Activated T-cell treated with anti-CD3 and anti-CD28 coated beads for 1 hour (primary cell): ENCODE measurements at places on chromosomes 5 and 9.

DNA sequence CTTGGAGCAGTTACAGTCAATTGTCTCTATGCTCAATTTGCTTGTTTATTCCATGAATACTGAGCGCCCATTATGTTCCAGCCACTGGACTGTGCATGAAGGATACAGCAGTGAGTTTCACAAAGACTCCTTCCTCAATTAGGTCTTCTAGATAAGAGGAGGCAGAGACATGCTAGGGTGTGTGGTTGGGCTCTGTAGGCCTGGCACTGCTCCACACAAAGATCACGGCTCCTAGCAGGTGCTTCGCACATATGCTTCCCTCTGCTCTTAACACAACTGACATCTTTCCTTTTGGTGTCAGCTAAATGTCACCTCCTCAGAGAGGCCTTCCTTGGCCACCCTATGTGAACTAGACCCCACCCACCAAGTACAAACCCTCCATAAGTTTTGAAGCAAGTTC is 10.9 kb downstream of the IL12B start:
- no peak for DNase-seq

DNA sequence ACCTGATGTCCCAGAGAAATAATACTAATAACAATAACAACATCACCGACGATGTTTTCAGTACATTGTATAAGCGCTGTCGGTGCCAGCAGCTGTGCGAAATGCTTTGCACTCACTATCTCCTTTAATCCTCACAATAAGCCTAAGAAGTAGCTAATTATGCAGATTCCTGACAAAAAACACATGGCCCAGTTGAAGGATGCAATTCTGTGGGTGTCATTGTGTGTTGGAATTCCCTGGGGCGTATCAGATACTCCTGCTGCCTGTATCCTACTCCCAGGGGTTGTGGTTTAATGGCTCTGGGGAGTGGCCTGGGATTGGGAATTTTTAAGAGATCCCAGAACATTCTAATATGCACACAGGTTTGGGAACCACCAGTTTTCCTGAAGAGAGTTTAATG is 154.0 kb downstream of the RGS3 start:
- no peak for DNase-seq

- DNase-seq = no peak
These were observed 115.0 kb upstream of the CACNA1B start for GRCh38 chr9:137762414-137763061.

- peak; percentile 52 for DNase-seq
These were observed 2.7 kb downstream of the GCNT4 start for GRCh38 chr5:75049456-75050351.

- DNase-seq = no peak
These were observed 25.2 kb downstream of the ZCCHC9 start for GRCh38 chr5:81326554-81326953.

GRCh38 chr9:87157366-87158031 is 210.2 kb upstream of the GAS1 start:
- DNase-seq = no peak

DNA sequence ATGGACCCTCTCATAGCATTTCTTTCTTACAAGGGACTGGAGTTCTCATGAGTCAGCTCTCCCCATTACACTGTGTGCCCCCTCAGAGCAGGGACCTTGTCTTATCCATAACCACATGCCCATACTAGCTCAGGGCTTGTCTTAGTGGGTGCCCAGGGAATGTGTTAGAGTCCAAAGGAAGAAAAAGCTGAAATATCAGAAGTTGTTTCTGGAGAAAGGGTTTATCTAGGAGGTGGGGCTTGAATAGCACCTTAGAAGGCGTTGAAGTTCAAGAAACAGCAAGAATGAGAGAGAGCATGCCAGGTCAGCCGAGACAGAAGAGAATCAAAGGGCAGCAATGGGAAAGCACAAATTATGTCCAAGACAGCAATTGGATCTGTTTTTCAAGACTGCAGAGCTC is 109.4 kb downstream of the TTLL11 start:
- DNase-seq = no peak

DNA sequence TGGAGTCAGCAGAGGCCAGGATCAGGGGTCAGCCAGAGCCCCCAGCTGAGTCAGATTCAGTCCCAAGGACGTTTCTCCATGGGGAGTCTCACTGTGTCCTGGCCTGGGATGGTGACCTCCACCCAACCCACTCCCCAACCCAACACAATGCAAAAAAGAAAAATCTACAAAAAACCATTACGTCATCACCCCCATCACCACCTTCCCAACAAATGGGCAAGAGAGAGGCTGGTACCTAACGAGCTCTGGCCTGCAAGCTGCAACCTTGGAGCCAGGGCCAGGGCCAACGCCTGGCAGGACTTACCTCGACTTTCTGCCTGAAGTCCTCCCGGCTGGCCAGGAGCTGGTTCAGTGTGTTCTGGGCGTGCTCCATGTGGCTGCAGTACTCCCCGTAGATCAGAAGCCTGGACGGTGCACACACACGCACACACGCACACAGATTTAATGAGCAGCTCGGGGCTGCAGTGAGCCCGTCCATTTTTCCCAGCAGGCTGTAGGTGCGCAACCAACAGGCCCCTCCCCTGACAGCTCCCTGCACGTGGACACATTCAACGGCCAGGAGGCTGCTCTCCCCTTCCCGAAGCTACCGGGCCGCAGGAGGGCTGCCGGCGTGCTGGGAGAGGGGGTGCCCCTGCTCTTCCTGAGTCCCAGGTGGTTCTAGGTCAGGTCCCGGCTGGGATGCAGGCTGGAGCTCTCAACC is 59.4 kb upstream of the SARDH start:
- no peak for DNase-seq

DNA sequence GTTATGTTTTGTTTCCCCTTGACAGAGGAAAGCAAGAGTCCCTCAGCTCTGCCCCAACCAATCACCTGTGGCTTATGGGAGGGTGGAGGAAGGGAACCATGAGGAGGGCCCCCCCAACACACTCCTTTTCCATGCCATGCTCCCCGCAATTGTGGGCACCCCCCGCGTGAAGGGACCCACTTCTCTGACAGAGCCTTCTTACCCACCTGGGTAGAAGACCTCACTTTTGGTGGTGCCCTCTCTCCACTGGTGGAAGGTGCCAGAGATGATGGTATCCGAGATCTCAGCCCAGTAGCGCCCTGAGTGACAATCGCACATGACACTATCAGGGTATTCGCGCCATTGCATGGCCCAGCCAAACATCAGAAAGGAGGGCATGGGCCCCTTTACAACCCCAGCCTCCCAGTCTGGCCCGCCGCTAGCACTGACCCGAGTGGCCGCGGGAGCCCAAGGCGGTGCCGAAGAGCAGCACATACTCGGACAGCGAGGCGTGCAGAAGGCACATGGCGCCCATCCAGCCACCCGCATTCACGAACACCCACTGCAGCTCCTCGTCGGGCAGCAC is 714 bp downstream of the SIGMAR1 start:
- no peak for DNase-seq

DNA sequence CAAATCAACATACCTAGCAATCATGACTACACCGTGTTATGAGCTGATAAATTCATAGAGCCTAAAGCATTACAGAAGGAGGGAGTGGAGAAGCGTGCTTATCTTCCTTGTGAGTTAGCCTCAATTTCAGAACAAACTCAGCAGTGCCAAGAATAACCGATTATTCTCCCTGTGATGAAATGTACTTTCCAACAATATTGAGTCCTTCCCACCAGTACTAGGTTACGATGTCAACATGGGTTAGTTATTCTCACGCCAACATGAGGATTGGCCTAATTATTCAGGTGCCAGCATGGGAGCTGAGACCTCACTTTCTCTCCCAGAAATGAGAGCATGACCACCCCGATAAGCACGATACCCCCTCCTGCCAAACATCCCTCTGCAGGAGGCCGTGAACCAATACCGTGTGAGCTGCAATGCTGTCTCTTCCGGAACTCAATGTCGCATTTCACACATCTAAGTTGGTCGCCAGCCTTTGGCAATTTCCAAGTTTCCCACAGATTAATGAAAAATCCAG is 193.7 kb downstream of the ENC1 start:
- DNase-seq = no peak
